Panc1 (cell line): ENCODE measurements at places on chromosomes 11 and 22. TPM values are rescaled to one million over a fixed set of nuclear protein-coding genes. Genes with fewer than 3 reads are reported as not detected.

OOSP1 gene
- not detected for total RNA-seq

DPAGT1 gene
- total RNA-seq: 72.1 TPM

KDM4E gene
- total RNA-seq: not detected

MPZL3 gene
- total RNA-seq: 1.0 TPM

PLAAT4 gene
- total RNA-seq: 15.2 TPM

THY1 gene
- 13.7 TPM for total RNA-seq

ZNF215 gene
- 12.8 TPM for total RNA-seq

RHOG gene
- total RNA-seq: 156 TPM

CASP12 gene
- not detected for total RNA-seq

PHETA2 gene
- total RNA-seq: 1.3 TPM

MCHR1 gene
- not detected for total RNA-seq
